ENCODE measurements at places on chromosomes 7 and 10. TPM values are rescaled to one million over a fixed set of nuclear protein-coding genes. Genes with fewer than 3 reads are reported as not detected.

BAMBI gene
- total RNA-seq = not detected

INA gene
- total RNA-seq = 0.10 TPM

MEST gene
- total RNA-seq = 1.2 TPM

DBNL gene
- total RNA-seq = 168 TPM

FFAR4 gene
- total RNA-seq = not detected

- peaks cover 47% of the 10 kb centered on the region for H3K27me3 ChIP-seq
- H3K4me3 ChIP-seq = no peak overlapping the region
- no peak overlapping the region for H3K27ac ChIP-seq
- no peaks in the 10 kb centered on the region for H3K36me3 ChIP-seq
- H3K4me1 ChIP-seq = peaks cover 7% of the 10 kb centered on the region
- no peak for DNase-seq
These were observed 2.2 kb upstream of the SUN3 start for GRCh38 chr7:48031111-48031510.

GRCh38 chr7:116327752-116328151 is 117.4 kb downstream of the TES start:
- H3K27me3 ChIP-seq = peaks cover 13% of the 10 kb centered on the region
- H3K4me1 ChIP-seq = no peaks in the 10 kb centered on the region
- no peak overlapping the region for H3K27ac ChIP-seq
- no peaks in the 10 kb centered on the region for H3K36me3 ChIP-seq
- DNase-seq = no peak

DNA sequence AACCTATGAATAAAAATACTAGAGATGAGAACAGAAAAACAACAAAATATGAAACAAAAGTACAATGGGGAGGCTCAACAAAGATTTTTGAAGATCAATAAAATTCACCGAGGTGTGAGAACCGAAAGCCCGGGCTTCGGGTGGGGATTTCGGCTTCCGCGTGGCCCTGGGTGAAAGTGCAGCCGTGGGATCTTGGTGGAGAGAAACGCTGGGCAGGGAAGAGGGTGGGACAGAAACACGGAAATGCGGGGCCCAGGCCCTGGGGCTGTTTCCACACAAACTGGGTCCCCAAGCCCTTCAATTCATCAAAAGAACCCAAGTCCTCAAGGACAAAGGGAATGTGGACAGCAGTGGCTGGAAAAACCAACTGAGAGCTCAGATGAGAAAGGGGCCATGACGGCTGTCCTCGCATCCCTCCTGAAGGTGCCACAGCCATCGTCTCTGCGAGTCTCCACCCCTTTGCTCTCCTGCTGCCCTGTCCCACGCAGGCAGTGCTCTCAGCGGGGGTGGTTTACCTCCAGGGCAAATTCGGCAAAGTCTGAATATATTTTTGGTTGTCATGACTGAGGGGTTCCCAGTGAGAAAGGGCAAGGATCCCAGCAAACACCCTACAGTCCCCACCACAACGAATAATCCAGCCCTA is 19.7 kb downstream of the FOXL3 start:
- H3K4me3 ChIP-seq = no peak overlapping the region
- H3K4me1 ChIP-seq = no peaks in the 10 kb centered on the region
- H3K27ac ChIP-seq = no peak overlapping the region
- no peaks in the 10 kb centered on the region for H3K36me3 ChIP-seq

GRCh38 chr10:130766071-130766470 is 545.5 kb downstream of the TCERG1L start:
- H3K27me3 ChIP-seq = no peaks in the 10 kb centered on the region
- no peak overlapping the region for H3K4me3 ChIP-seq
- no peaks in the 10 kb centered on the region for H3K36me3 ChIP-seq
- no peak overlapping the region for H3K27ac ChIP-seq
- H3K4me1 ChIP-seq = no peaks in the 10 kb centered on the region

DNA sequence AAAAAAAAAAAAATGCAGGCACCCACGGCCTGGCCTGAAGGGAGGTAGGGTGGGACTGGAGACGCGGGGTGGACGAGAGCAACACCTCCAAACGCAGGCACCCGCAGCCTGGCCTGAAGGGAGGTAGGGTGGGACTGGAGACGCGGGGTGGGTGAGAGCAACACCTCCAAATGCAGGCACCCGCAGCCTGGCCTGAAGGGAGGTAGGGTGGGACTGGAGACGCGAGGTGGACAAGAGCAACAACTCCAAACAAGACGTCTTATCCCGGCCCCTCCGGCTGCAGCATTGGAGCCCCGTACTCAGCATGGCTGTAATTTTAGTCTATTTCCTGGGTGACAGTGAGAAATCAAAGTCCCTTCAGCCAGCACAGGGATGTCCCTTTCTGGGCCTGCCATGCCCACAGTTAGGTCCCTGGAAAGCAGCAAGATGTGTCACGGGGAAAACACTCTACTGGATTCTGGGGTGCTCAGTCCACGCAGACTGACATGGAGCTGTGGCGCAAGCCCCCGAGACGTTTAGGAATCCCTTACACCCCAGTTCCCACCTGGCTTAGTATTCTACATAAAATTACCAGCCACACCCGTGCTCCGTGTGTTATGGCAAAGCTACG is 119.9 kb downstream of the WDR37 start:
- DNase-seq = no peak
- no peaks in the 10 kb centered on the region for H3K4me1 ChIP-seq
- H3K4me3 ChIP-seq = no peak overlapping the region
- no peak overlapping the region for H3K27ac ChIP-seq

- peaks cover 9% of the 10 kb centered on the region for H3K4me1 ChIP-seq
- no peaks in the 10 kb centered on the region for H3K36me3 ChIP-seq
- peak overlapping the region; percentile 9 for H3K27ac ChIP-seq
- peaks cover 28% of the 10 kb centered on the region for H3K27me3 ChIP-seq
These were observed 21.8 kb downstream of the FGFBP3 start for GRCh38 chr10:91887272-91888076.

DNA sequence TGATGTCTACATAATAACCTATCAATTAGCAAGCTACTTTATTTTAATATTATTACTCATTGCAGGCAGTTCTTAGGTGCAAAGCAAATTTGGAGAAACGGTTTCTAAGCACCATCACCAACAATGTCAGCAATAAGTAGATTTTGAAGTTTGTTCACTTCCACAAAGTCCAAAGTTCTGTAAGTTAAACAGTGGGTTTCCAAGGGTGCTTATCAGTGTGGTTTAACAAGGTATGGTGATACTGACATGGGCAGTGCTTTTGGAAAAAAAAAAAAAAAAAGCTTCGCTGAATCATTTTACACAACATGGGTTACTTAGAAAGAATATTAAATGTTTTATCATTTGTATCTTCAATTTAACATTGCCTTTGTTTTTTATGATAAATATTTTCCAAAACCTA is 101.8 kb downstream of the SPAG6 start:
- H3K36me3 ChIP-seq = no peaks in the 10 kb centered on the region
- H3K27me3 ChIP-seq = peaks cover 20% of the 10 kb centered on the region
- H3K4me3 ChIP-seq = no peak overlapping the region
- no peaks in the 10 kb centered on the region for H3K4me1 ChIP-seq
- DNase-seq = no peak
- H3K27ac ChIP-seq = no peak overlapping the region

GRCh38 chr10:81367132-81367531 is 507.9 kb upstream of the NRG3 start:
- no peaks in the 10 kb centered on the region for H3K4me1 ChIP-seq
- H3K36me3 ChIP-seq = no peaks in the 10 kb centered on the region
- H3K4me3 ChIP-seq = no peak overlapping the region
- H3K27ac ChIP-seq = no peak overlapping the region
- DNase-seq = no peak

DNA sequence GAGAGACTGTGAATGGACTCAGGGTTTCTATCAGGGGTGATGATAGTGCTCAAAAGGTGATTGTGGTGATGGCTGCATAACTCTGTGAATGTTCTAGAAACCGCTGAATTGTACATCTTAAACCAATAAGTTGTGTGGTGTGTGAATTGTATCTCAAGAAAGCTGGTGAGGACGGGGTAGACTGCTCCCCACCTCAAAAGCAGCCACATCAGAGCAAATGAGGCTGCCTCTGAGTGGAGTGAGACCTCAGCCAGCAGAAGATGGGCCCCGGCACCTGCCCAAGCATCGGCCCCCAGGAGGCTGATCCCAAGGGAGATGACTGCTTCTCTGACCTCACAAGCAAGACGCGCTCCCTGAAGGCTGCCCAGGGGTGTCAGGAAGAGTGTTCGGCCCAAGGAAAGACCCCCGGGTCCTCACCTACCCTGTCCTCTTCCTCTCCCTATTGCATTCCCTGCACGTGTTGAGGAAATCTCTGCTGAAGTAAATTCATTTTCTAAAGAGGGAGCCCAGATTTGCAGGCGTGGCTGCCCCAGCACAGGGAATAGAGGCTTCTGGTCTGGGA is 279.3 kb upstream of the SHH start:
- H3K4me3 ChIP-seq = no peak overlapping the region
- no peaks in the 10 kb centered on the region for H3K27me3 ChIP-seq
- peaks cover 18% of the 10 kb centered on the region for H3K4me1 ChIP-seq
- no peaks in the 10 kb centered on the region for H3K36me3 ChIP-seq

DNA sequence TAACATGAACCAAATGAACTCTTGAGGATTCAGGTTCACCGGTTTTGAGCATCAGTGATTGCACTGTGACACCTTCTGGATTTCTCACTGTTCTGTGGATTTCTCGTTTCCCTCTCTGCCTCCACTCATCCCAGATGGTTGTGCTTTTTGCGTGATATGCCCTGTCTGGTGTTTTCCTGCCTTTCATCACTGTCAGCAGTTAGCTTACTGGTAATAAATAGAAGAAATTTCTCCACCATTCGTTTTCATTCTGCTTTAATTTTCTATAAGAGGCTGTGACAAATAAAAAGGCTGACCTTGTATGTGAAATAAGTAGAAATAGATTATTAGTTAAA is 16.2 kb downstream of the BPGM start:
- H3K4me1 ChIP-seq = peaks cover 17% of the 10 kb centered on the region
- H3K27ac ChIP-seq = no peak overlapping the region
- no peaks in the 10 kb centered on the region for H3K27me3 ChIP-seq
- no peak overlapping the region for H3K4me3 ChIP-seq
- H3K36me3 ChIP-seq = peaks cover 63% of the 10 kb centered on the region
- DNase-seq = no peak

DNA sequence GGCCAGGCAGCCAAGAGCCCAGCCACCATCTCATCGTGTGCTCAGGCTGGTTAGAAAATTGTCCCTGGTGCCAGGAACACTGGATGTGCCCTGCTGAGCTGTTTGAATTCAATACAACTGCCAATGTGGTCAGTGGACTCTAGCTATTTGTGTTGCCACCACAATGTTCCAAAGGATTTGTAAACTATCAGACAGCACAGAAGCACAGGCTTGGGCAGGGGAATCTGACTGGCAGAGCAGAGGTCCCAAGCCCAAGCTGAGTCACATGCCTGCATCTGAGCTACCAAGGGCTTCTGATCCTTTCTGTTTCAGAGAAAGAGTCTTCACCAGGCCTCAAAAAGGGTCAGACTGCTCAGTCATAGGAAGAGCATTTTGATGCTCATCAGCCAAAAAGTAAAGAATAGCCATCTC is 232.1 kb upstream of the SEMA3C start:
- no peak overlapping the region for H3K4me3 ChIP-seq
- no peak for DNase-seq
- H3K4me1 ChIP-seq = no peaks in the 10 kb centered on the region
- H3K27me3 ChIP-seq = no peaks in the 10 kb centered on the region
- no peaks in the 10 kb centered on the region for H3K36me3 ChIP-seq
- H3K27ac ChIP-seq = no peak overlapping the region

DNA sequence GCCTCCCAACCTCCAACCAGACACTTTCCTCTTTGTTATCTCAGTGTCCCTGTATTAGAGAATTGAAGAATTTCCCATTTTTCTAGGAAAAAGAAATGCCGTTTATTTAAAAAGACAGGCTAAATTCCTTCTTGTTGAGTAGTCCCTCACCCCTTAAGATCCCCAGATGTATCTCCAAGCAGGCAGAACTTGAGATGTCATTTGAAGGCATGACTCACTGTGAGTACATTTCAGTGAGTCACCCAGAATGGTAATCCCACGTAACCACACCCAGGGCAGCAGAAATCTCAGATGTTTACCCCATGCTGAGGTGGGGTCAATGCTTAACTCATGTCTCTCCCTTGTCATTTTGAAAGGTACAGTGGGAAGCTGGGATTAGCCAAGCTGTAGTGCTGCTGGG is 4.4 kb downstream of the ZNF655 start:
- H3K27ac ChIP-seq = peak overlapping the region; percentile 60
- no peak overlapping the region for H3K4me3 ChIP-seq
- H3K27me3 ChIP-seq = no peaks in the 10 kb centered on the region
- peaks cover 38% of the 10 kb centered on the region for H3K4me1 ChIP-seq
- peaks cover 58% of the 10 kb centered on the region for H3K36me3 ChIP-seq

DNA sequence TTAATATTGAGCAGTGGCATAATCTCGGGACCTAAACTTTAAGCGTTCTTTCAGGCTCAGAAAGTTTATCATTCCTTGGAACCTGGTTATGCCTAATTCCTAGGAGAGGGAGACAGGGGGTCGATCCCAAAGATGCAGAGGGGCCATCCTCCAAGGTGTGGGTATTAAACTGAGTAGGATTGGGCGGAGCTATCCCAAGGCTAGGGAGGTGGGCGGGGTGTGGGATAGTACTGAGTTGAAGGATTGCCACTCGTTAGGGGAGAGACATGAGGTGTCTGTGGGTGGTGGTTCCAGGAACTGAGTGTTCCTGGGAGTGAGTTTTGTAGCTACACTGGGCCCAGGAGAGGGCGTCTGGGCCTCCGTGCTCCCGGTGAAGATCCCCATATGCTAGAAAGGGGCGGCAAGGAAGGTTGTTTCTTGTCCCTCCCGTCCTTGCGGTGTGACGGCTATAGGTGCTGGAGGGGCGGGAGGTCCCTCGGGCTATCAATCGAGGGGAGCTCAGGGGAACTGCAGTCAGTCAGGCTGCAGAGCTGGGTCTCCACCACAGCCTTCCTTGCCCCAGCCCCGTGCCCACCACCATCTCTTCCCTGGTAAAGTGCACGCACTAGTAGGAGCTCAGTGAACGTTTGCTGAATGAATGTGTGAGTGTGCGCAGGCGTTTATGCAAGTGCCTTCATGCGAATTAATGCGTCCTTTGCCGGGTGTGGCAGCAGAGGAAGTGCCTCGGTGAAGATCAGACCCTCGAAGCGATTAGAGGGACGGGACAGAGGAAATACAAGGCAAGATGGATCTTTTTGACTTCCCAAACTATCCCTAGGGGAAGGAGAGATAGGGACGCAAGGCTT is 3.0 kb upstream of the HMX2 start:
- no peak overlapping the region for H3K27ac ChIP-seq
- DNase-seq = no peak
- peaks cover 83% of the 10 kb centered on the region for H3K27me3 ChIP-seq
- H3K4me1 ChIP-seq = peaks cover 38% of the 10 kb centered on the region

- peak overlapping the region; percentile 87 for H3K27ac ChIP-seq
- peaks cover 51% of the 10 kb centered on the region for H3K4me1 ChIP-seq
These were observed 562 bp downstream of the GRK5 start for GRCh38 chr10:119207713-119208552.

DNA sequence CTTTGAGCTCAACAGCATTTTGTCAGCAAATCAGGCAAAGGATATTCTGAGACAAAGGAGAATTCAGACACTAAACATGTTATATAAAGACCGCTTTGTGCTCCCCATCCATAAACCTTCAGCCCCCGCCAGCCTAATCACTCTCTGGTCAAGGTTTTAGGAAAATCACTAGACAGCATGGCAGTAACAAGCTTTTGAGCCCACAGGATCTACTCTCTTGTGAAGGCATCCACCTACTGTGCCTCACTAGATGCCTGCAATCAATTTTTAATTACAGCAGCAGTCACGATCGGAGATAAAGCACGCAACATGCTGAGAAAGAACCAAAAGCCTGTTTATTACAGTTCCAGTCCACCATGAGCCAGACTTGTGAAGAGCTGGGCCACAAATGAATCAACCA is 19.1 kb downstream of the PDE1C start:
- no peak overlapping the region for H3K4me3 ChIP-seq
- H3K27ac ChIP-seq = no peak overlapping the region
- H3K36me3 ChIP-seq = no peaks in the 10 kb centered on the region
- no peaks in the 10 kb centered on the region for H3K4me1 ChIP-seq
- H3K27me3 ChIP-seq = no peaks in the 10 kb centered on the region

Measured in activated CD4-positive, alpha-beta T cell treated with anti-CD3 and anti-CD28 coated beads, Interleukin-2, amount 10 ng/mL, durations not matched to agents 7 days and 5 days (primary cell).